ENCODE measurements at places on chromosomes 3 and 15. TPM values are rescaled to one million over a fixed set of nuclear protein-coding genes. Genes with fewer than 3 reads are reported as not detected.

GRCh38 chr3:171516765-171517164, 56.6 kb upstream of the TNIK start:
- DNase-seq: no peak

GRCh38 chr3:129327510-129327909, 48.8 kb downstream of the HMCES start:
- no peak for DNase-seq

DNA sequence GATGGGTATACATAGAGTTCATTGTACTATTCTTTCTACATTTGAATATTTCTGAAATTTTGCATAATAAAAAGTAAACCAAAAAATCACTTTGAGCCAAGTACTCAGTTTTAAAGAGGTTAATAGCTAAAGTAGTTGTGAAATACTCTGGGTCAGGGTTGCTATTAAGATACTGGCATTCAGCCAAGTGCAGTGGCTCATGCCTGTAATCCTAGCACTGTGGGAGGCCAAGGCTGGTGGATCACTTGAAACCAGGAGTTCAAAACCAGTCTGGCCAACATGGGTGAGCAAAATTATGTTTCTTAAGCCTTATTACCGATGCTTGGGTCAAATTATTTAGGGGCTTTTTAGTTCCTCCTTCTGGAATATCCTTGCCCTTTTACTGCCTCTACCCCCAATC, 122.0 kb upstream of the MELTF start:
- peak; percentile 44 for DNase-seq

- no peak for DNase-seq
Measured at GRCh38 chr15:52529341-52529924, 753 bp upstream of the MYO5A start.

The SLC28A2 gene
- not detected for total RNA-seq

The FANCD2OS gene
- total RNA-seq: not detected

The SLC9C1 gene
- 0.13 TPM for total RNA-seq
